Stimulated activated CD8-positive, alpha-beta memory T cell treated with anti-CD3 and anti-CD28 coated beads, Interleukin-4, amount 100 ng/mL, for 1 hour (primary cell): ENCODE measurements at places on chromosomes 16 and 17.

DNA sequence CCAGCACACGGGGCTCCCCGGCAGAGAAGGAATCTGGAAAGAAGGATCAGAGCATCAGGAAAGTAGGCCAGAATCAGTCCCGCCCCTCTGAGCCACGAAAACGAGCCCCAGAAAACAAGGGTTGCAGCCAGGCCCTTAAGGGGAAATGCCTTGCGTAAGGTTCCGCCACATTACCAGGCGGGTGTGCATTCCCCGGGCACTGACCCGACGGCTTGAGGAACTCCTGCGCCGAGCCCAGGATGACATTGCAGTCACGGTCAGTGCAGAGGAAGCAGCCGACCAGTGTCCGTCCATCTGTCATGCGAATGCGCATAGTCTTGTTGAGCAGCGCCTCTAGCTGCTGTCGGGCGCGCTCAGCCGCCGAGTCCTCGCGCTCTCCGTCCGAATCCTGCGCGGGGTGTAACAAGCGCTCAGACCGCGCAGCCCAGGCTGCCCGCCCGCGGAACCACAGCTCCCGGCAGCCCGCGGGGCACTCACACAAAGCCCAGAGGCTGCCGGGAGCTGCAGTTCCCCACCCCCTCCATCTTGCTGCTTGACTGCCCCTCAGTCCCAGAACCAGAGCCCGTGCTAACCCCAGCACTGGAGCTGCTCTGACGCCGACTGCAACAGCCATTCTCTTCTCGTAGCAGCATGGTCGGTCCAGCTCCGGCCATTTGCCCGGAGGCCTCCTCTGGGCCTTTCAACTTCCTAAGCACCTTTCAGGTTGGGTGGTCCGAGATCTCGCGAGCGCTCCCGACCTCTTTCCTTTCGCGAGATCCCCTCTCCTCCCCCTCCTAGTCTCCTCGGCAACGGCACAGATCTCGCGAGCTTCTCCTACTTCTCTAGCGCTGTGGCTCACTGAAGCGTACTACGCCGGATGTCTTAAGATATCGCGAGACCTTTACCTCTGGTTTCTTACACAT is at the start of gene NAA38:
TSS of gene NAA38 (minus strand) at position 749 of the 902 bp plus-strand sequence. CDS start at position 653, 96 bp downstream.
- DNase-seq: peak; percentile 91

- DNase-seq: no peak
Measured at GRCh38 chr16:19746561-19746960, 28.5 kb downstream of the IQCK start.

DNA sequence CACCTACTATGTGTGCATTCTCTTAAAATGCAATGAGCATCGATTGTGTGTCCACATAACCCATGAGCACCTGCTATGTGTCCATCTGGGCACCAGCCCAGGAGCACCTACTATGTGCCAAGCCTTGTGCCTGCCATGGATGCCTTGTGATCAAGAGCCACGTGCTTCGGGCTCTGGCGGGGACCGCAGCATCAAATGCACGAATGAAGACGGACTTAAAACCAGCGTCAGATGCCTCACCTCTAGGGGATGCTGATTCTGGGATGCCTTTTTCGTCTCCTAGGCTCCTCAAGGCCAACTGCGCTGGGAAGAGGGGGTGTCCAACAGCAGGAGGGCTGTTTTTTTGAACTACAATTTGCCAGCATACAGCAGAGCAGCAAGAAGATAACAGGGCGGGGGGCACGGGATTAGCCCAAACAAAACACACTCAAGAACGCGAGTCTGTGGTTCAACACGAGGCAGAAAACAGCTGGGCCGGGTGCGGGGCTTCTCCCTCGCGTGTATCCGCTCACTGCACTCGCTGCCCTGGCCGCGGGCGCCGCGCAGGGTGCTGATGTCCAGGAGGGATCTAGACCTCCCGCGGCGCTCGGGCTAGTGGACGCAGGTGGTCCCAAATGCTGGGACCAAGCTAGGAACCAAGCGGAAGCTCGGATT is 1.2 kb upstream of the GLIS2 start:
- no peak for DNase-seq

- no peak for DNase-seq
Measured at GRCh38 chr16:57986196-57986595, 14.3 kb downstream of the ZNF319 start.

GRCh38 chr17:57534863-57535248 is 210.2 kb downstream of the CCDC182 start:
- DNase-seq: no peak

GRCh38 chr17:70201872-70202419 is 32.6 kb downstream of the KCNJ2 start:
- DNase-seq: no peak

- no peak for DNase-seq
Measured at GRCh38 chr17:32878211-32878610, 1.3 kb upstream of the MYO1D start.

DNA sequence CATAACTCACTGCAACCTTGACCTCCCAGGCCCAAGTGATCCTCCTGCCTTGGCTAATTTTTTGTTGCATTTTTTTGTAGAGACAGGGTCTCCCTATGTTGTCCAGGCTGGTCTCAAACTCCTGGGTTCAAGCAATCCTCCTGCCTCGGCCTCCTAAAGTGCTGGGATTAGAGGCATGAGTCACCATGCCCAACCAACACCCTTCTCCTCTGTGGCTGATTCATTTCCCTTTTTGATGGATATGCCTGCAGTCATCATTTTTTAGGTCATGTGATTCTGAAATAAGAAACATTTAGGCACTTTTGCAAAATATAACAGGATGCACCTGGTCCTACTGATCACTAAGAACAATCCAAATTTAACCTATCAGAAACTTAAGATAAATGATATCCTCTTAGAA is 44.0 kb upstream of the YPEL2 start:
- no peak for DNase-seq

GRCh38 chr17:39270923-39271322 is 45.2 kb upstream of the STAC2 start:
- DNase-seq: no peak

DNA sequence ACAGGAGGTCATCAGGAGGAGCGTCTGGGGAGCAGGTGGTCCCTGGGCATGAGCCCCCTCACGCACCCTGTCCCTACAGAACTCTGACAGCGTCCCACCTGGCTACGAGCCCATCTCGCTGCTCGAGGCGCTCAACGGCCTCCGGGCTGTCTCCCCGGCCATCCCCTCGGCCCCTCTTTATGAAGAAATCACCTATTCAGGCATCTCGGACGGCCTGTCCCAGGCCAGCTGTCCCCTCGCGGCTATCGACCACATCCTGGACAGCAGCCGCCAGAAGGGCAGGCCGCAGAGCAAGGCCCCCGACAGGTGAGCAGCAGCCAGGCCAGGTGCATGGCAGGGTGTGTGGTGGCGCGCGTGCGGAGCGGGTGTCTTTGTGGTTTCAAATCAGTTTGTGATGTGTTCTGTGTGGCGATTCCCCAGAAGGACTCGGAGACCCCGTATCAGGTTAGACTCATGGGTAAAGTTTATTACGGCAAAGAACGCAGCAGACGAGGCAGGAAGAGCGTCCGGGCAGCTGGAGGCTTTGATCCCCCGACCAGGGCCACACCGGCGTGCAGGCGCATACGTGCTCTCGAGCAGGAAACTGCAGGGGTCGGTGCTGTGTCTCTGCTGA is 11.8 kb upstream of the NUDT16L1 start:
- no peak for DNase-seq

- DNase-seq: no peak
Measured at GRCh38 chr16:84349862-84350684, 18.3 kb upstream of the ATP2C2 start.

GRCh38 chr17:43979011-43979410 is 25.3 kb upstream of the PYY start:
- DNase-seq: no peak

- DNase-seq: no peak
Measured at GRCh38 chr17:35726127-35726952, 5.1 kb upstream of the RASL10B start.

DNA sequence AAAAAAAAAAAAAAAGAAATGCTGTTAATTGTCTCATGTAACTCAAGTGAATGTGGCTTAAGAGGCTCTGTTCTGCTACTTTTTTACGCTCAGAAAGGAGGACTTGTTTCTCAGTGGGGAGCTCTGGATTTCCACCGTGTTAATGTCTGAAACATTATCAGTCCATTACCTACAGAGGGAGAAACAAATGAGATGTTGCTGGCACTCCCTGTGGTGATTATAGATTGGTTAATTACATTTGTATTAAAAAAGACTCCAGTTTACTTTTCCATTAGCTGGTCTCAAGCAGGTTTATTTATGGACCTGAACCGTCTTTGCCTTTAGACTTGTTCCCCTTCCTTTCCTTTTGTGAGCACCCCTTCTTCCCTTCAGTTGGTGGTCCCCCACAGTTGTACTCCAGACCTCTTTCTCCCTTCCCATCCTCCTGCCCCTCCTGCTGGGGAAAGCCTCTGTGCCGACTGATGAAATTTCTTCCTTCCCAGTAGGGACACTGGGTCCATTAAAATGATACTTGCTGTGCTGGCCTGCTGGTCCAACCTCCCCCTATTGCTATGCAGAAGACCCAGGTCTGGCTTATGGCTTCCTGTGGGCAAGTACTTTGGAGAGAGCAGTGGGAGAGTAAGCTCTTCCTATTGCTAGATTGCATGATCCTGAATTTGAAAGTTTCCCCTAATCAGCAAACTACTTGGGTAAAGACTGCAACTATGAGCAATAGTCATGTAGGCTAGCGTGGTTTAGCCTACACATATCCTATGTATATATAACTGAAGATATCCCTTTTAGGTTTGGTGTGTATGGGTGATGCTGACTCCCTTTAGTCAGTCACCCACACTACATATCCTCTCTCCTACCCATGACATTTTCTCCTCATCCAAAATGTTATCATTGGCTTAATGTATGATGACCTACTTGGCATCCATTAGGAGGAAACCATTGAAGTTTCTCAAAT is 8.1 kb downstream of the CDC6 start:
- no peak for DNase-seq

DNA sequence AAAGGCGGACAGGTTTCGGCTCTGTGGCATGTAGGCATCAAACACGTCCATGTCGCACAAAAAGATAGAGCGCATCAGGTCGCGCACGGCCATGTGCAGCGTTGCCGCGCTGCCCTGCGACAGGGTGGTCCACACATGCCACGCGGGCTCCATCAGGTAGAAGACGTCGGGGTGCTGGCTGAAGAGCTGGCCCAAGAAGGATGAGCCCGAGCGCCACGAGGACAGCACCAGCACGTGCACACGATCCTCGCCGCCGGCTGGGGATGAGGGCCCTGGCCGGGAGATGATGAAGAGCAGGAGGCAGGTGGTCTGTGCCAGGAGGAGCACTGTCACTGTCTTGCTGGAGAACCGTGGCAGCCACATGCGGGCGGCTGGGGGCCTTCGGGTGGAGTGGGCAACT is 5.9 kb downstream of the CHST5 start:
- DNase-seq: no peak

DNA sequence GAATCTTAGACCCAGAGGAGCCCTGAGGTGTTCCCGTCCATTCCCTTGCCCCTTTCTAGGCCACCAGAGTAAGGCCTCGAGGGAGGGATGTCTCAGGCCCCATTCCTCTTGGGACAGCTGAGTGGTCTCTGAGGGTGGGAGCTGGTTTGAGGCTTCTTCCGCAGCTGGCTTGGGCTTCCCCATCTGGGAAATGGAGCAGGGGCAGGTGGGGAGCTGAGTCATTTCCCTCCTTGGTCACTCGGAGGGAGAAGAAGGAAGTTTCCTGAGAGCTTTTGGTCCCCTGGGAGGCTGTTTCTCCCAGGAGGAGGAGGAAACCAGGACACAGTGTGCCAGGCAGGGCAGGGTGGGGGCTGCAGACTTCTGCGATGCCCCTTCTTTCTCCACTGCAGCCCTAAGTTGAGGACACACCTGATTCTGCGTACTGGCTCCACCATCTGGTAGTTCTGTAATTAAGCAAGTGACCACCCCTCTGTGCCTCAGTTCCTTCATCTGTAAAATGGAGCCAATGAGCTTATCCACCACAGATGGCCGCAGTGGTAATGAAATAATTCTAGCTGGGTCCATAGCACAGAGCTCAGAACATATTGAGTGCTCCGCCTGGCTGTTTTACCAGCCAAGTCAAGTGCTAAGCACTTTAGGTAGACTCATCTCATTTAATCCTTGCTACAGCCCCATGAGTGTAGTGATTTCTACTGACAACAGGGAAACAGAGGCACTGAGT is 1.6 kb upstream of the KCNJ12 start:
- no peak for DNase-seq

DNA sequence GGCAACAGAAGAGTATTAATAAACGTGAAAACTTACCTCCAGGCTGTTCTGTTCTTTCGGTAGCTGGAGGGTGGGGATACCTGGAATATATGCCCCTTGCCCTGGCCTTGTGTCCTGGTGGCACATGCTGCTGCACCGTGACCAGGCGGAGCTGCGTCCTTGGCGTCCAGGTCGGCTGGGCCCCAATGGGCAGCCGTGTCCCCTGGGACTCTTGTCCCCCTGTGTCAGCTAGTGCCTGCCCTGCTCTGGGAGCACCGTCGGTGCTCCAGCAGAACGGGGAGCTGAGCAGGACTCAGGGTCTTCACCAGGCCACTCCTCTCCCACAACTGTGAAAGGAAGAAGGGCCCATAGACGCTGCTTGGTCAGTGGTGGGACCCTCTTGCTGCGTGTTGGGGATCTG is 7.9 kb downstream of the ZNF213 start:
- no peak for DNase-seq

DNA sequence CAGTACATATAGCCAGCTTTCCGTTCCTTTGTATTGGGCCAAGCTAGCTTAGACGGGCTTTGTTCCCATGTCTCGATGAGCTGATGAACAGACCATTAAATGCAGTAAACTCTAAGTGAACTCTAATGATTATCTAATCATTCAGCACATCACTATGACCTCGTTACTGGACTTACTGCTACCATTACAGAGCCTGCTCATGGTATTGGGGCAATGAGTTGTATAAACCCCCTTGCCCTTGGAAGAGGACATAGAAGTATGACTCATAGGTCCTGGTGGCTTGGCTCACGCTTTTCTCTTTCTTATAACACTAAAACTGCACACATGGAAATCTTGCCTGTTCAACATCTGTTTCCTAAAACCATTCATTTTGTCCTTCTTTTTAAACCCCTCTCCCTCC is 93.6 kb upstream of the DYNLRB2 start:
- no peak for DNase-seq

DNA sequence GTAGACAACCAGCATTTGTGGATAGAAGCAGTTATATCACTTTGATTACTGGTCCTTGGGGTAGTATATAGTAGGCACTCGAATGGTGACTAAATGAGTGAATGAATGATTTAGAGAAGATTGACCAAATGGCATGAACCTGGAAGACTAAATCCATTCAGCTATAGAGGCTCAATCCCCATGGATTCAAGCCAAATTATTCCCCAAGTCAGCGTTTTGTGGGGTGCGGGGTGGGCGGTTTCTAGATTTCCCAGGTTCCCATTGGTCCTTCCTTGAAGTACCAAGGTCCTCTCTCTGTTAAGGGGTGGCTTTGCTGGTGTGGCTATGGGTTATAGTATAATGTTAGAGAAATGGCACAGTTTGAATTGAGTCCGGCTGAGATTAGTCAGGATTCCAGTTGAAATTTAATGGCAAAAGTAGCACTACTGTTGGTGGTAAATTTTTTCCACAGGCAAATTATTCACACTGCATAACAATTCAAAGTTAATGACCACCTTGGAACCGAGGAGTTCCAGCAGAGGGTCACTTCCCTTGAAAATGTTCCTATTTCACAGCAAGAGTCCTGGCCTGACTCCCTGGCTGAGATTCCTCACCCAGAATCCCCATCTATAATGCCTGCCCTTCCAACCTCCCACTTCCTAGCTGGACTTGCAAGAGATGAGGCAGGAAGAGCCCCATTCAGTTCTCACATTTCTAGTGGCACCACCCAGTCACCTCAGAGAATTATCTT is 27.7 kb downstream of the PCTP start:
- no peak for DNase-seq
